ENCODE measurements at places on chromosomes 13 and 19.
A peak's percentile ranks its signal among the peaks of the same experiment; 100 is the strongest.

DNA sequence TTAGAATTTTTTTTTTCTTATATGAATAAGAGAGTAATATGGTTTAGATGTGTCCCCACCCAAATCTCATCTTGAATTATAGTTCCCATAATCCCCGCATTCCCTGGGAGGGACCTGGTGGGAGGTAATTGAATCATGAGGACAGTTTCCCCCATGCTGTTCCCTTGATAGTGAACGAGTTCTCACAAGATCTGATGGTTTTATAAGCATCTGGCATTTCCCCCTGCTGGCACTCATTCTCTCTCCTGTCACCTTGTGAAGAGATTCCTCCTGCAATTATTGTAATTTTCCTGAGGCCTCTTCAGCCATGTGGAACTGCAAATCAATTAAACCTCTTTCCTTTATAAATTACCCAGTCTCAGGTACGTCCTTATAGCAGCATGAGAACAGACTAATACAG is 205.7 kb downstream of the MYO16 start:
- DNase-seq: no peak

DNA sequence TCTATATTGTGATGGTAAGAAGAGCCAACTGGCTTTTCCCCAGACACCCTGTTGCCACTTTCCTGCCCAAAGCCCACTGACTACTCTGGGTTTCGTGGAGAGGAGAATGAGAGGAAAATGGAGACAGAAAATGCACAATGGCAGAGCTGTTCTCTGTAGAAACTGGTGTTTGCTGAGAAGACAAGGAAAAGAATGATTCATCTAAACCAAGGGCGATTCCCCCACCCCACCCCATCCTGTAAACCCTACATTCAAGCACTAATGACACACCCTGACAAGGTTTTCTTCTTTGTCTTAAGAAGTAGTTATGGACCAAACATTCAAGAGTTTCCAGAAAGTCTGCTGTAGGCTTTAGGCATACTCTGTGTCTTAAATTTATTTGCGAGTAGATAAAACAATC is 68.8 kb downstream of the DOCK9 start:
- DNase-seq: no peak

GRCh38 chr13:28528848-28529247 is 33.9 kb upstream of the FLT1 start:
- DNase-seq: no peak

- no peak for DNase-seq
Observed at GRCh38 chr13:113641426-113641825, 16.6 kb downstream of the ATP4B start.

DNA sequence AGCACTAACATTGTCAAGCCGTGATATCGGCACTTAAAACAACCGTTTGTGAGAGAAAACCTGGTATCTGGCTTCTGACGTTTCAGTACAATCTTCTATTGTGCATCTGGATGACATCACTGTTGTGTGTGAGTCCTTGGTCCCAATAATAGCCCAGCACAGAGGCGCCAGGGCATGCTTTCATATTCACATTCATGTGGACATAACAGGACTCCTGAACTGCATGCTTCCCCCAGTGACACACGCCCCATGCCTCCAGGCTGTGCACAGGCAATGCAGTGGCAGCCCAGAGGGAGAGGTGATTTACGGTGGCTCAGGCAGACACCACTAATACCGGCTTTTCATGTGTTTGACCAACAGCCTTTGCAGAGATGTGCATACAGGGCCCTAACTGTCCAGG is 58.1 kb downstream of the MRPL57 start:
- DNase-seq: no peak

DNA sequence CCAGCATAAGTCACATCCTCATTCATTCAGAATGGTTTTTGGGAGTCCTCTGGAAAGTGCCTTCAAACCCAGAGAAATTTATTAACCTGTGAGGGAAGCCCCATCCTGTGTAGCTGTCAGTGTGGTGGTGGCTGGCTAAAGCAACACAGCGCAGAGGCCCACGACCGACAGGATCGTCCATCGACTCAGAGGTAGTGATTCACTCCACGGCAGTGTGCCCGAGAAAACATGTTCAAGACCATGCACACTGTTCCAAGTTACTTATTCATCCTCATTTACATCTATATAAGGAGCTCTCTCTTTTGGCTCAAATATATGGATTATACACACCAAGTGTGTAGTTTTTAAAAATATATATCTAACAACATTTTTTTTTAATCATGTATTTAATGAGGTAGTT is 96.3 kb upstream of the SLC15A1 start:
- DNase-seq: no peak

DNA sequence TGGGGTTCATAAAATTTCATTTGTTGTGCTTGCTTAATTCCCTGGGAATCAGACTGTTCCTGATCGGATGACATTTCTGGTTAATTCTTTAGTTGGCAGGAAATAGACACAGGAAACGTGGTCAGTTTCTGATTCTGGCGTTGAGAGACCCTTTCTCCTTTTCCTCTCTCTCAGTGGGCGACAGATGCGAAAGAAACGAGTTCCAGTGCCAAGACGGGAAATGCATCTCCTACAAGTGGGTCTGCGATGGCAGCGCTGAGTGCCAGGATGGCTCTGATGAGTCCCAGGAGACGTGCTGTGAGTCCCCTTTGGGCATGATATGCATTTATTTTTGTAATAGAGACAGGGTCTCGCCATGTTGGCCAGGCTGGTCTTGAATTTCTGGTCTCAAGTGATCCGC is 10.8 kb downstream of the LDLR start:
- no peak for DNase-seq

DNA sequence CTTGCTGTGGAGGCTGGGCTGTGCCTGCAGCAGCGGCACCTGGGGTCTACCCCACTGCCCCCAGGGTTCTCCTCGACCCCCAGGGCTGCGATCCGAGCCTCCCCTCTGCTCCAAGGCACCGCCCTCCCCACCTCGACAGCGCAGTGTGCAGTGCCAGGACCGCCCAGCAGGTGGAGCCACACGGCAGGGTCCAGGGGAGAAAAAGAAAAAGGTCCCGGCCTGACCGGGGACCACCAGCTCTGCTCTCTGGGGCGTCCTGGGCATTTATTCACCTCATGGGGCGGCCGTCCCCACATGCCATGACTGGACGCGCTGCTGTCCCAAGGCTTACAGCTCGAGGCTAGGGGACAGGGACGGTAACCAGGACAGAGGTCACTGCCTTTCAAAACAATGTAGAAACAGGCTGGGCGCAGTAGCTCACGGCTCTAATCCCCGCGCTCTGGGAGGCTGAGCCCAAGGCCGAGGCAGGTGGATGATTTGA is 10.6 kb downstream of the REXO1 start:
- peak; percentile 33 for DNase-seq

DNA sequence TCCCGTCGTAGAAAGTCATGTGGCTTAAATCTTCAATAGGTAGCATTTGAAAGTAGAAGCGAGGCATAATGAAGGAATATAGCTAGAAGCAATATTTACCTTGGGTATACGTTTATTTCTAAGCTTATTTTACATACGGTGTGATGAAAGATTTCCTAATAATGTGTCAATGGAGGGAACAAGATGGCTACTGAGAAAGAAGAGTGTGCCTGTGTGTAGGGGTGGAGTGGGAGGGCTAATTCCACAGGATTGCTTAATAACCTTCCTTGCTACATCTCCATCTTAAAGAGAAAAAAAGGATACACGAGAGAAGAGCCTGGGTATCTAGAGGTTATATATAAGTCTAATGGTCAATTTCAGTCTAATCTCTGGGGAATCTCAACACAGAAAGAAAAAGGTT is 2.0 kb downstream of the SPART start:
- no peak for DNase-seq

DNA sequence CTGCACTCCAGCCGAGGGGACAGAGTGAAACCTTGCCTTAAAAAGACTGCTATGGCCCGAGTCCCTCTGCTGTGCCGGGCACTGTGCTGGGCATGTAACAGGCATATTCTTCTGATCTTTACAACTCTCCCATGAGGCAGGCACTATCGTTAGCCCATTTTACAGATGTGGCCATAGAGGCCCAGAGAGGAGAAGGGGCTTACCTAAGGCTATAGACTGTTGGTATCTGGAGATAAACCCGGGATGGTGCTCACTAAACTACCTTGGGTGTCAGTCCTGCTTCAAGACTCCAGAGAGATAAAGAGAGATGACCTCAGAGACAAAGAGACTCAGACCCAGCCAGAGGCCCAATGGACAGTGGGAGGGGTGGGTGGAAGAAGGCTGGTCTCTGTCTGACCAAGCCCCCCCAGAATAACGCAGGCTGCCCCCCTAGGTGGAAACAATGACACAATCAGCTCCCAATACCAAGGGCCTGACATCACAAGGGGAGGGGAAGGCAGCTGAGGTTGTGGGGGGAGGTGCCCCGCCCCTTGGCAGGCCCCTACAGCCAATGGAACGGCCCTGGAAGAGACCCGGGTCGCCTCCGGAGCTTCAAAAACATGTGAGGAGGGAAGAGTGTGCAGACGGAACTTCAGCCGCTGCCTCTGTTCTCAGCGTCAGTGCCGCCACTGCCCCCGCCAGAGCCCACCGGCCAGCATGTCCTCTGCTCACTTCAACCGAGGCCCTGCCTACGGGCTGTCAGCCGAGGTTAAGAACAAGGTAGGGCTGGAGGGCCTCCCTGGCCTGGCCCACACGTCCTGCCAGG is at the start of gene CNN1:
CNN1 (plus strand) TSS at position 620 of the 805 bp plus-strand sequence; CDS start at position 697, 77 bp downstream.
- no peak for DNase-seq

- no peak for DNase-seq
Observed at GRCh38 chr13:32045537-32045936, 14.0 kb downstream of the FRY start.

- no peak for DNase-seq
Observed at GRCh38 chr13:72004246-72004645, 137.2 kb upstream of the DACH1 start.

GRCh38 chr19:39406656-39407409 is at the start of gene ZFP36:
Gene ZFP36 (plus strand): TSS chr19:39406847. CDS start chr19:39406905, 58 bp downstream.
- peak; percentile 85 for DNase-seq

DNA sequence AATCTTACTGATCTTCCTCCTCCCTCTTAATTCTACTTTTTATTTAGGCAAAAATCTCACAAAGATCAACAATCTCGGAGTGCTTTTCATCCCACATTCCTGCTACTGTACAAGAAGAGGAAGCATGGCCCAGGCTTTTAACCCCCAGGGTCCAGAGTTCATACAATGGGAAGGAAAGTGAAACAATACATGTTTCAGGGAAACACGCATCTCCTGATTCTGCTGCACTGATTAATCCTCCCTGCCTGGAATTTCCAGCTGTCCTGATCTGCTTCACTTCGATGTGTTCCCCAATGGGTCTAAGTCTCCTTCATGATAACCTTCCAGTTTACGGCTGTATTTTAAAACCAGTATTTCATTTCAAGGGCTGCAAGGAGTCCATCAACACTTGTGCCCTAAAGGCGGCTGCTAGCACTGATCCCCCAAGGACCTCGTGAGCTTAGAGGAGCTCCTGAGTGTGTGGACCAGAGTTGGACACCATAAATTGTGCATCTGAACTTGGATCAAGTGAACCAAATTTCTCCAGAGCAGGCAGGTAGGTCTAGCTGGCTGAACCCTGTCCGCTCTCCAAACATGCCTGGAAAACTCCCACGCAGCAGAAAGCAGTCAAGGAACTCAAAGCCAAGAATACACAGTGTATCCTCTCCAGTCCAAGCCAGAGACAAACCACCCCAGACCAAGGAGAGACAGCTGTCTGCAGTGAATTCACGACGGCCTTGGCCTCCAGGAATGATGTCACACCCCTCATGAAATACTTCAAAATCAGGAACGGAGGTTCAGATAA is 44.3 kb downstream of the COL4A1 start:
- no peak for DNase-seq

DNA sequence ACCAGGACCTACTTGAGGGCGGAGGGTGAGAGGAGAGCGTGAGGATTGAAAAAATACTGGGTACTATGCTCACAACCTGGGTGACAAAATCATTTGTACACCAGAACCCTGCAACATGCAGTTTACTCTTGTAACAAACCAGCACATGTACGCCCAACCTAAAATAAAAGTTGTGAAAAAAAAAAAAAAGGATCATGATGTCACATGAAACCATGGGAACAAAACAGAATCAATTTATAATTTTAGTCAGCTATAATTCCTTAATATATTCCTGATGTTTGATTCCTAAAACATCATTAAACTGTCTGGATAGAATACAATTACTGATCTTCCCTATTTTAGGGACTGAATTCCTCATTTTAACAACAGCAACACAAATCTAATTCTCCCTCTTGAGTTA is 160.6 kb upstream of the SPRY2 start:
- no peak for DNase-seq

GRCh38 chr19:14059093-14059480 is 2.8 kb downstream of the PALM3 start:
- peak; percentile 26 for DNase-seq

DNA sequence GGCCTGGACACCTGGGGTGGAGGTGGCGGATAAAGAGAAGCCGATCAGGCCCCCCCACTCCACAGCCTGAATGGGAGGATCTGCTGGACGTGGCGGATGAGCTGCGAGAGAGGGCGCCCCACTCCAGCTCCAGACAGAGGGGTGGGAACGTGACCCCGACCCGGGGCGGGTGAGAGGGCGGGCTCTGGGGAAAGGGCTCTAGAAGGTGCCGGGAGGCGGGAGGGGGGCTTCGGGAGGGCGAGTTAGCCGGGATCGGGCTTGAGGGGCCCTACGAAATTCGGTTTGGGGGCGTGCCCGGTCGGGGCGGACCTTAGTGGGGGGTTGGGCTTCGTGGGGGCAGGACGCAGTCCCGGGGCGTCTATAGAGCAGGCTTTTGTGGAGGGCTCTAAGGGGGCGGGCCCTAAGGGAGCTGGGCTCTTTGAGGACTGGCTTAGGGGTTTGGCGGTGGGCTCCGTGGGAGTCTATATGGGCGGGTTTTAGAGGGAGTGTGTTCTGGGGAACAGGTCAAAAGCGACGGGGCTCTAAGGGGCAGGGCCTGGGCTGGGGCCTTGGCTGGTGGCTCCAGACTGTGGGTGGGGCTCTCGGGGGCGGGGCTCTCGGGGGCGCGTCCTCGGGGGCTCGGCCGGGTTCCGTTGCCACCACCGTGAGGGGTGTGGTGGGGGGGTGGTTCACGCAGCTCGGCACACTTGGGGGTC is 4.1 kb upstream of the NANOS3 start:
- no peak for DNase-seq

DNA sequence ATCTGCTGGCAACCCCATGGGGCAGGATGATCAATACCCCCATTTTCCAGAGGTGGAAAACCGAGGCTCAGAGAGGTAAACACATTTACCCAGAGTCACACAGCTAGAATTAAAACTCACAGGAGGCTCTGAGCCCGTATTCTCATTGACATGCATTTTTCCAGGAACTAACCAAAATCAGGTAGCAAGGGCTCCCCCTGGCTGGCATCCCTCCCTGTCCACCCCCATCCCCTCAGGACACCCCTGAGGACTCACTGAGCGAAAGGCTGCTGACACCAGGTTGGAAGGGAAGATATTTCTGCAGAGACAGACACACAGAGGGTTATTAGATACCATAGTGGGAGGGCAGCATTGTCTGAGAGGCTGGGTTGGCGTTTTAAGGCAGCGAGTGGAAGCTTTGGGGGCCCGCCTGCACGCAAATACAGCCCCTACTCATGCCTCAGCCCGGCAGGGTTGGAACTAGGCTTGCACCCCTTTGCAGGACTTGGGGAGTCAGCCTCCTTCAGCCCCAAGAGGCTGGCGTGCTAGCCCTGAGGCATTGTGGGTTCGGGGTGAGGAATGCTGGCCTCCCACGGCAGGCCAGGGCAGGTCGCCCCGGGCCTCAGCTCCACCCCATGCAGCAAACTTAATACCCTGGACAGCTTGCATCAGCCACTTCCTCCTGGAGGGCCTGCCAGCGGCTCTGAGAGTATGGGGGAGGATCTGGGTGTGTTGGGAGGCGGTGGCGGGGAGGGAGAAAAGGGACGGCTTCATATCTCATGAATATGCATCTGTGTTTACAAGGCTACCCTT is 3.9 kb downstream of the SLC1A5 start:
- DNase-seq: peak; percentile 20
